Neural crest cell (in vitro differentiated cells): ENCODE measurements at places on chromosomes 13 and 19. TPM values are rescaled to one million over a fixed set of nuclear protein-coding genes. Genes with fewer than 3 reads are reported as not detected.

DNA sequence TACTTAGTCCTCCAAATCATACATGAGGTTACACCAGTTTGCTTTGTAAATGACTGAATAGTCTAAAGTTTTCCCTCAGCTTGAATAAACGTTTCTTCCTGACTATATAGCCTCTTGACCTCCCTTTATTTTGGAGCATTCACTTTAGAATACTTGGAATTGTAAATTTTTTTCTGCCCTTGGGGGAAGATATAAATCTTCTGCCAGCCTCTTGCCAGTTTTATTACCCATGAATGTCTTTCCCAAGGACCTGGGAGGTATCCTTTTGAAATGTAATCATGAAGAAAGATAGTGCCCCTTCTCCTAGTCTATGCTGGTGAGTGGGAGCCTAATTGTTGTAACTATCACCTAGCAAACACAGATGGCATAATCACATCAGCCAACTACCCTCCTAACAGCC is 2033.9 kb upstream of the PCDH20 start:
- DNase-seq, result no peak
- H3K4me1 ChIP-seq, result peaks cover 14% of the 10 kb centered on the region
- H3K27me3 ChIP-seq, result no peaks in the 10 kb centered on the region
- H3K4me3 ChIP-seq, result no peak overlapping the region
- no peaks in the 10 kb centered on the region for H3K36me3 ChIP-seq

- peak overlapping the region; percentile 78 for H3K27ac ChIP-seq
- H3K36me3 ChIP-seq, result no peaks in the 10 kb centered on the region
- H3K4me1 ChIP-seq, result peaks cover 20% of the 10 kb centered on the region
- no peak overlapping the region for H3K4me3 ChIP-seq
Observed at GRCh38 chr19:40414542-40415535, 1.7 kb upstream of the PRX start.

Gene FUT2
- not detected in 2 replicates for total RNA-seq

DNA sequence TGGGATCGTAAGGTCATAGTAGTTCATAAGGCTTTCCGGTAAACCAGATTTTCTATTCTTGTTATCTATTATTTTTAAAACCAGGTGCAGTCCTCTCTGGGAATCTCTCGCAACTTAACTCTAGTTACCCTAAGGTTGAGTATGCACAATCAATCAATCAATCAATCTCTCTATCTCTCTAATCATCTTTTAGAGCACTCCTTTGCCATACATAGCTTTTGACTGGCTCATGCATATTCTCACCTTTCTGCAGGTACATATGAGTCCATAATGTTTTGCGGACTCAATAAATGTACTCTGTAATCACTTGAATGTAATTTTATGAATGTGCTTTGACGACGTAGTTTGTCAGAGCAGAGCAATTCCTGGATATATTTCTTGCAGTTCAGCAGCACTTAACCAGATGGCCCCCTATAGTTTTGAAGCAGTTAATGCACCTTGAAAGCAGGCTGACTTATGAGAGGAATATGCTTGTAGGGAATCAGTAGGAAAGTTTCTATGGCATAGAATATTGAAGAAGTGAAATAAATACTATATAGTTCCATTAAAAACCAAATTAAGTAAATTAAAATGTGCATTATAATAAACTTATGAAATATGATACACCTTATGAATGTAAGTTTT is 524.7 kb downstream of the GPC5 start:
- no peaks in the 10 kb centered on the region for H3K36me3 ChIP-seq
- no peaks in the 10 kb centered on the region for H3K27me3 ChIP-seq
- no peak overlapping the region for H3K27ac ChIP-seq
- H3K4me1 ChIP-seq, result no peaks in the 10 kb centered on the region

- no peaks in the 10 kb centered on the region for H3K36me3 ChIP-seq
- H3K4me3 ChIP-seq, result no peak overlapping the region
- peaks cover 58% of the 10 kb centered on the region for H3K27me3 ChIP-seq
Observed at GRCh38 chr13:53201454-53202225, 173.0 kb downstream of the OLFM4 start.

DNA sequence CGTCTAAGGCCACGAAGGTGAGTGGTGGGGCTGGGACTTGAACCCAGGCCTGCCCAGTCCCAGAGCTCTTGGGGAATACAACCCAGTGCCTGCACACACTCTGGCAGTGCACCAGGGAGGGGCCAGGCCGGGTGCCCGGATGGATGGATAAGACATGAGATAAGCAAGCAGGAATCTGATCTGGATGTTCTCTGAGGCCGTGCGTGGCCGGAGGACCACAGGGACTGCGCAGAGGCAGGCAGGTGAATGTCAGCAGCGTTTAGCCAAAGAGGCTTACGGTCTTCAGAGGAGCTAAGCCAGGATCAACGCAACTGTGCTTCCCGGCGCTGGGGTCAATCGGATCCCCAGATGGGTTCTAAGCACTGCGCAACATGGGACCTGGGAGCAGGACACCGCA is 1.5 kb downstream of the ZNF787 start:
- peak overlapping the region; percentile 89 for H3K4me3 ChIP-seq
- H3K36me3 ChIP-seq, result no peaks in the 10 kb centered on the region
- no peaks in the 10 kb centered on the region for H3K27me3 ChIP-seq
- peaks cover 34% of the 10 kb centered on the region for H3K4me1 ChIP-seq
